ENCODE measurements at places on chromosomes 6 and 20. TPM values are rescaled to one million over a fixed set of nuclear protein-coding genes. Genes with fewer than 3 reads are reported as not detected.

- DNase-seq = no peak
These were observed 62.2 kb upstream of the SOX4 start for GRCh38 chr6:21531393-21531792.

- DNase-seq = peak; percentile 31
These were observed 1.1 kb downstream of the AMD1 start for GRCh38 chr6:110875548-110876169.

- DNase-seq = no peak
These were observed 109.4 kb downstream of the GRM4 start for GRCh38 chr6:34036357-34037069.

FKBP1C gene
- not detected for total RNA-seq

DNA sequence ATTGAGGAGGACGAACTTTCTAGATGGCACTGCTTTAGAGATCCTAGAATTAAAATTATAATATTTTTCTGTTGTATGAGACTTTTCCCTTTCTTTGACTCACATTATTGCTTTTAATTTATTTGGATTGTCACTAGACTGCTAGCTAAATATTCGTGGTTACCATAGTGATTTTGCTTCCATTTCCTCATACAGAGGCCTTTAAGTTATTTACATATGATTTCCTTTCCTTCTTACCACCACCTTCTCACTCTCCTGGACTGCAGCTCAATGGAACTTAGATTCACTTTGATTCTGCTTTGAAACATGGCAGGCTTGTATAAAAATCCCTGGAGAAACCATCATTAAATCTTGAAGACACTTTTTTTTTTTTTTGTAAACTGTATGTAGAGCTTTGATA is 222.9 kb downstream of the LAMA2 start:
- DNase-seq = no peak

DNA sequence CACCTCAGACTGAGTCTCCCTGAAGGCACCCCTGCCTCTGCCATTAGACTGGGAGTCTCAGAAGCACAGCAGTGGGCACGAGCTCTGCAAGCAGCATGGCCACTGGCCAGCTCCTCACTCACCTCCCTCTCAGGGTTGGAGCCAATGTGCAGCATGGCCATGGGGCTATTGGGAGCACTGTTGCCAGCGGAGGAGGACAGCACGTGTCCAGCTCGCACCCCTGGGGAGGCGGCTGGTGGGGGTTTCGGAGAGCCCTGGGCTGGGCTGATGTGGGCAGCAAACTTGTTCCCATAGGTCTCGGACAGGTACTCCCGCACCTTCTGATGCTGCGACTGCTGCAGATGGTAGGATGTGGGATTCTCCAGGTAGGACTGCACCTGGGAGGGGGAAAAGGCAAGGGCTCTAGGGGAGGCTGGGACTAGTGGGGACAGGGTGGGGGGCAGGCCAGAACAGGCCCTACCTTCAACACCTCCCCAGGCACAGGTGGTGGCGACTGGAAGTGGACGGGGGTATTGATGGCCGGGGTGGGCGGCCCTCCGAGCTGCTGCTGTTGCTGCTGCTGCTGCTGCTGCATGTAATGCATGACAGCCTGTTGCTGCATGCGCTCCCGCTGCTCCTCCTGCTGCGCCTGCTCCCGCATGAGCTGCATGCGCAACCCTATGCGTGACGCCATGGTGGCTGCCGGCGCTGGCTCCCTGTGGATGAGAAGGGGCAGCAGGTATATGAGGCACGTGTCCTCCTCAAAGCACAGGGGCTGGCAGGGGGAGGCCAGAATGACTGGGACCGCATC is 44.7 kb downstream of the TFEB start:
- DNase-seq = no peak

UFL1 gene
- 22.5 TPM for total RNA-seq

- DNase-seq = no peak
These were observed 22.7 kb upstream of the TGM6 start for GRCh38 chr20:2358006-2358405.

IPCEF1 gene
- 0.69 TPM for total RNA-seq

SLC17A1 gene
- total RNA-seq = not detected

- no peak for DNase-seq
These were observed 39.8 kb upstream of the BACH2 start for GRCh38 chr6:90336388-90336947.

GRCh38 chr6:121055572-121056163 is 278.6 kb downstream of the TBC1D32 start:
- DNase-seq = no peak

TCP11 gene
- total RNA-seq = 0.97 TPM

GRCh38 chr20:51118216-51118615 is 95.3 kb upstream of the KCNG1 start:
- DNase-seq = no peak

SMIM8 gene
- total RNA-seq = 3.1 TPM

DNA sequence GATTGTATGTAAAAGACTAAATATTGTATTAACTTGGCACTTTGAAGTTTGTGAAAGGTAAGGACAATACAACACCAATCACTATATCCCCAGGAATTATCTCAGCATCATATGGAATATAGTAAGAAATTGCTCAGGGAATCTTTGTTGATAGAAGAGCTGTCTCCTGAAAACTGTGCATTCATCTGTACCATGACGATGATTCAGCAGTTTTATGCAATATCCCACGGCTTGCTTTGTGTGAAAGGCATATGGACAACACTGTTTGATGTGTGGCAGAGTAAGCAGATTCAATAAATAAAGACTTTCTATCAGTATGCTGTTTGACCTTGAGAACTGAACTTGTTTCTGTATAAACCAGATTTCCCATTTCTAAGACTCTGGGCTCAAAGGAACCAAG is 147.5 kb upstream of the PLN start:
- no peak for DNase-seq

HTR1E gene
- not detected for total RNA-seq

- no peak for DNase-seq
These were observed 202.1 kb upstream of the PRDM1 start for GRCh38 chr6:105884011-105884410.

HSPA12B gene
- total RNA-seq = 4.0 TPM

DNA sequence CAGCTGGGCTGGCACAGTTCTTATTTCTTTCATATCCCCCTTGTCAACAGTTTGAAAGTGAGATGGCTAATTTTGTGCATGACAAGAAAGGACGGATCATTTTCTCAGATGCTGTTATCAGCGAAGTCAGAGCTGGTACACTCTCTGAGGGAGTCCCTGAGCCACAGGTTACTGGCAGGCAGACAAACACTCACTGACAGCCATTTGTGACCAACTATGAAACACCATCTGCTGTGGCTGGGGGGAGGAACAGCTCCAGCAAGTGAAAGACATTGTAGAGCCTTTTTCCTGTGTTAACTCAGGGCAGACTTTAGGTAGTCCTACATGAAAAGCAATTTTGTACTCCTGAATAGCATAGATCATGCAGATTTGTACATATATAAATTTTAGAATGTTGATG is 22.2 kb downstream of the OLIG3 start:
- no peak for DNase-seq

- peak; percentile 93 for DNase-seq
These were observed 476 bp downstream of the IGF2R start for GRCh38 chr6:159969204-159969912.

DNA sequence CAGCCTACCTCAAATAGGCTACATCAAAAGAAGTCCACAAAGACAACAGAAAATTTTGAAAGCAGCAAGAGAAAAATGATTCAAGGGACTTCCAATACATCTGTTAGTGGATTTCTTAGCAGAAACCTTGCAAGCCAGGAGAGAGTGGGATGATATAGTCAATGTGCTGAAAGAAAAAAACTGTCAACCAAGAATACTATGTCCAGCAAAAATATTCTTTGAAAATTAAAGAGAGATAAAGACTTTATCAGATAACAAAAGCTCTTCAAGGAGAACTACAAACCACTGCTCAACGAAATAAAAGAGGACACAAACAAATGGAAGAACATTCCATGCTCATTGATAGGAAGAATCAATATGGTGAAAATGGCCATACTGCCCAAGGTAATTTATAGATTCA is 34.0 kb downstream of the MCHR2 start:
- no peak for DNase-seq

- no peak for DNase-seq
These were observed 43.6 kb downstream of the MDGA1 start for GRCh38 chr6:37653933-37654565.

GRCh38 chr6:7119272-7119801 is 11.6 kb downstream of the RREB1 start:
- DNase-seq = no peak

DNA sequence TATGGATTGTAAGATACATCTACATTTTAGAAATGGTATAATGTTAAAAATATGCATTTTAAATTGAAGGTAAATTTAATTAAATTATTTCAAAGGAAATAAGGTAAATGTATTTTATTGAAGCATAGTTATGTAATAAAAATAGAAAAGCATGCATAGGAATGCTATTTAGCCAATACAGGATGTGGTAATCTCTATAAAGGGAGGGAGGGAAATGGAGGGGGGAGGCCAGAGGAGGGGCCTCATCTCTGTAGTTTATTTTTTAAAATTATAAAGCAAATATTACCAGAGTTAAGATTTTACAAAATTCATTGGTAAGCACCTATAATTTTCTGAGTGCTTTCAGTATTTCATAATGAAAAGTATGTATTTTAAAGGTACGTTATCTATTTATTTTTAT is 27.2 kb downstream of the SLC16A10 start:
- no peak for DNase-seq

Measured in lower leg skin (tissue), 4 donors.